ENCODE measurements at places on chromosomes 3 and 15.

- no peak for DNase-seq
Observed at GRCh38 chr3:120773932-120774331, 31.4 kb downstream of the GTF2E1 start.

DNA sequence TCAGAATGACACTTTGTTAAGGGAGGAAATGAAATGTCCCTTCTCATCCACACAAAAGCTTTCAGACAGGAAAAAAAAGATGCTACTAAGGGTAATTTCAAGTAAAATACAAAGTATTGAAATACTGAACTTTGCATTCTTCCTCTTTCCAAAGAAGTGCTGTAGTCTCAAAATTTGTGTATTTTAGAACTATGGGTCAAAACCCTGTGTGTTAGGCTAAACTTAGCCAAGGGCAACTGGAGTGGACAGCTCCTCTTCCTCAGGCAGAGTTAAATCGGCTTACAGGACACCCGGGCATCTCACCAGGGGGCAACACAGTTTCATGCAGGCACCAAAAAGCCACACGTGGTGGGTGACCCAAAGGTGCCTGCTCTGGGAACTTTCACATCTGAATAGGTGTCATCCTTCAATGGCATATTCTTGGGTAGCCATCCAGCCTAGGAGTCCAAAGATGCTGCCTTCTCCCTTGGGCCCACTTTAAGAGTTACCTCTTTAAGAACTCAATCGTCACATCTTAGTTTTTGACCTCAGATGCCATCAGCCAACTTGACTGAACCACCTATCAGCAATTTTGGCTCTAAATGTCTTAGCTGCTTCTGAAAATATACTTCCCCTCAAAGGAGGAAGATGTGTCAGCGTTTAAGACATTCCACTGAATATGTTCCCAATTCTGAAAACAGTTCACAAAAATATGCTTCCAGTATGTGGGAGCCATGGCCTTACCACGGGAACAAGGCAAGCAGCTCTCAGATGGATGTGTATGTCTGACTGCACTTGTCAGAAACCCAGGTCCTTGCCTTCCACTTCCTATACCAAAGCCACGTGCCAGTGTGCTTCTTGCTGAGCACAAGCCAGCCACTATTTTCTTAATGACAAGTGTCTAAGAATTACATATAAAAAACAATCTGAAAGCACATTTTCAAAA lies 32.2 kb upstream of the MUC13 start:
- no peak for DNase-seq

- DNase-seq = no peak
Observed at GRCh38 chr3:117356091-117356705, 646.6 kb downstream of the TUSC7 start.

GRCh38 chr3:13197281-13197680 lies 124.1 kb upstream of the IQSEC1 start:
- no peak for DNase-seq

GRCh38 chr15:46231786-46232185 lies 597.0 kb downstream of the SQOR start:
- DNase-seq = no peak

DNA sequence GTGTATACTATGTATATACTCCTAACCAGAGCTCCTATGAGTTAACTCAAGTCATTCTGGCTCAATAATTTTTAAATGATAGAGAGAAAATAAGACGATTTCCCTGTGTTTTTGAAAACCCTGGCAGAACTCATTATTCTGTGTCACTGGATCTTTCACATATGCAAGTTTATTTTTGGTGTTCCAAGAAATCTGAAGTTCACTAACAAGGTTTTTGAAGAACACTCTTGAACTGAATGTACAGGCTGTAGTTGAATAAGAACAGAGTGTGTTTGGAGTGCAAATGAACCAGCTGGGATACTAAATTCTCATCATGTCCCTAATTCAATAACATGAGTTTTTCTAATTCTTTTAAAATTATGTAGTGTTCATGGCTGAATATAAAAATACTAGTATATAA lies 466.9 kb upstream of the SUCLG2 start:
- DNase-seq = no peak

Data from GM19239 (cell line).